ENCODE measurements at places on chromosomes 1 and 21.
A peak's percentile ranks its signal among the peaks of the same experiment; 100 is the strongest.

- DNase-seq, result no peak
Measured at GRCh38 chr1:7534061-7534825, 236.9 kb upstream of the VAMP3 start.

GRCh38 chr21:41750532-41751151, 16.2 kb downstream of the RIPK4 start:
- DNase-seq, result no peak

- no peak for DNase-seq
Measured at GRCh38 chr1:3194760-3195479, 125.9 kb downstream of the PRDM16 start.

DNA sequence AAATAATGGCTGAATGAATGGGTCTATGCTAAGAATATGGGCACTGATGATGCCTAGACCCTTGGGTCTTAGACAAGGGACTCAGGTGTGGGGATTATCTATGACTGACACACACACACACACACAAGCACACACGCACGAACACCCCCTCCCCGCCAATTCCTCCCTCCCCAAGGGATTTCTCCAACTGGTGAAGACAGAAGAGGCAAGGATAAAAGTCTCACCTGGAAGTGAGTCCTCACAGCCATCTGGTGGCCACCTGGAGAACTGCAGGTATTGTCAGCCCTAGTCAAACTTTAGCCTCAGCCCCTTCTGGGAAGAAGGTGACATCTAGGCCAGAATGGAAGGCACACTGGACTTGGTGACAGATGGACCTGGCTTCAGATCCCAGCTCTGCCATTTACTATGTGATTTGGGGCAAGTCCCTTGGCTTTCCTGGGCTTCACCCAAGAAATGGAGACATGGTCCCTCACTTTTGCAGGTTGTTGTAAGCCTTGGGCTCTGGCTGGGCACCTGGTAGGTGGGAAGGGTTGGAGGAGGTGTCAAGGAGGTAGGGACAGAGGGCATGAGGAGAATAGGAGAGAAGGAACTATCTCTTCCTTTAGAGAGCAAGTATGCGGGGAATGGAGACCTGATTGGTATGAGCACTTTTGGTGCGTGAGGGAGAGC, 4.0 kb upstream of the GPR3 start:
- peak; percentile 30 for DNase-seq

GRCh38 chr1:121471523-121471922, 286.7 kb downstream of the SRGAP2C start:
- DNase-seq, result no peak

- DNase-seq, result no peak
Measured at GRCh38 chr1:12171206-12172041, 4.6 kb downstream of the TNFRSF1B start.

- no peak for DNase-seq
Measured at GRCh38 chr1:47821760-47822159, 175.4 kb downstream of the TRABD2B start.

DNA sequence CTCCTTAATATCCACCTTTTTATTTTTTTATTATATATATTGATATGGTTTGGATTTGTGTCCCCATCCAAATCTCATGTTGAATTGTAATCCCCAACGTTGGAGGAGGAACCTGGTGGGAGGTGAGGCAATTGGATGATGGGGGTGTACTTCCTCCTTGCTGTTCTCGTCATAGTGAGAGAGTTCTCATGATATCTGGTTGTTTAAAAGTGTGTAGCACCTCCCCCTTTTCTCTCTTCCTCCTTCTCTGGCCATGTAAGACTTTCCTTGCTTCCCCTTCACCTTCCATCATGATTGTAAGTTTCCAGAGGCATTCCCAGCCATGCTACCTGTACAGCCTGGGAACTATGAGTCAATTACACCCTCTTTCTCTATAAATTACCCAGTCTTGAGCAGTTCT, 22.7 kb upstream of the CCSAP start:
- DNase-seq, result no peak

GRCh38 chr1:201488830-201489589, 17.9 kb downstream of the CSRP1 start:
- no peak for DNase-seq

DNA sequence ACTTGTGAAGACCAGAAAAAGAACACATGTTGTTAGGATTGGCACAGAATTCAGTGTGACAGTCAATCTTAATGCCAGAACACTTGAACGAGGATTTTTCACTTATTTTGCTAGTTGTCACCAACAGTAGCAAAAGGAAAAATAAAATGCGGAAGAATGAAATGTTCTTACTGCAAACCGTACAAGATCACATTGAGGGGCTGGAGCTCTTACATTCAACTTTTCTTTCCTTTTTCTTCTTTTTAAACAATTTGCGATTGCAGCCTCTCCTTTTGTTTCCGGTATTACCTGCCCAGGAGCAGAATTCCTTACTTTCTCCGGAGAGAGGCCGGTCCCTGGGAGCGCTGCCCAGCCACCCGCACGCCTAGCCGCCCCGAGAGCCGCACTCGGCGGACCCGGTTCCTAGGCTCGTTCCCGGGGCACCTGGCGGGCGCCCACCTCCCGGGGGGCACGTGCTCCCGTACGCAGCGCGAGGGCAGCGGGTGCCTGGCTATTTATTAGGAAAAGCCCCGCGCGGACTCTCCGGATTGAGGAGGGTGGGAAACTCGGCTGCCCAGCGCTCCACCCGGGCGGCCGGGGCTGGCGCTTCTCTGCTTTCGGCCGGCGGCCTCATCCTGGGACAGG, 1.2 kb upstream of the CAMTA1 start:
- no peak for DNase-seq

GRCh38 chr1:38046884-38047602, 450 bp upstream of the POU3F1 start:
- DNase-seq, result no peak

DNA sequence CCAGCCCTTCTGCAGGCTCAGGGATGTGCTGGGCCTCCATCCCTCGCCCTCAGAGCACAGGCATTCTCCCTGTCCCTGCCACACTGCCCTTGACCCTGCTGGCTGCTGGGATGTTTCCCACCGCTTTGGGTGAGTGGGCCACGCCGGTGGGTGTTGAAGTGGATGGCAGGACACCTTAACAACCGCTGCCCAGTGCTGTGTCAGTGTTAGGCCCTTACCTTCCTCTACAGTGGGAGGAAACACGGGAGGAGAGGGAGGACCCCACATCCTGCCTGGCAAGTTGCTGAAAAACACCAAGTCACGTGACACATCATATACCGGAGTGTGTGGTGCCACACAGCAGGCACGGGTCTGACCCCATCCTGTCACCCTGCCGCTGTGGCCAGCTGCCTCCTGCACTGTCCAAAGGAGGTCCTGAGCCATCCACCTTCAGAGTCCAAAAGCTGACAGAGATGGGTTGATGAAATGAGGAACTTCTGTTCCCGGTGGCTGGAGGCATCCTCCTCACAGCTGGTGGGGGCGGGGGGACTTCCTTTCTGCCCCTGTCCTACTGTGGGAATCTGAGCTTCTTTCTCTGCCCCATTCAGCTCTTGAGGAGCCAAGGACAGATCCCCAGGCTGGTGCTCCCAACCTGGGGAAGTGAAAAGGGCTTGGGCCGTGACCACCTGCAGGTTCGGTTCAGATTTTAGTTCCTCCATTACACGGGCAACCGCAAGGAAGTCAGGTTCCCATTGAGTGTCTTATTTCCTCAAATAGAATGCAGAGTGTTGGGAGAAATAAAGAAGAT, 3.2 kb upstream of the THEMIS2 start:
- peak; percentile 67 for DNase-seq

- DNase-seq, result no peak
Measured at GRCh38 chr1:156677616-156678596, 699 bp upstream of the NES start.

GRCh38 chr1:42142894-42143675, 10.1 kb upstream of the GUCA2B start:
- no peak for DNase-seq

DNA sequence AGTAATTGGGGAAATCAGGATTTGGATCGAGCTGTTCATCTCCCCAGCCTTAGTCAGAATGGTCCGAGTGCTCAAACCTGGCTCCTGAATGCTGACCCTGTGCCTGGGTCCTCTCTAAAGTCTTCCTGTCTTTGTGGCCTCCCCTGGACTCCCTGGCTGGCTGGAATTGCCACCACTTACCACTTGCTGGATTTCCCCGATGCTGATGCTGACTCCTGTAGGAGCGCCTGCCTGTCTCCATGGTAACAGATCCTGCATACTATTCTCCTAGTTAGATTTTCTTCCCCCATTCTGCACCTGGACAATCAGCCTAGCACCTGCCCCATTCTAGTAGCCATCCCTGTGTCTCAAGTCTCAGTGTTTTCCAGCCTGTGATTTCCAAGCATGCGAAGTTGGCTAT, 382.2 kb upstream of the ESRRG start:
- DNase-seq, result no peak

DNA sequence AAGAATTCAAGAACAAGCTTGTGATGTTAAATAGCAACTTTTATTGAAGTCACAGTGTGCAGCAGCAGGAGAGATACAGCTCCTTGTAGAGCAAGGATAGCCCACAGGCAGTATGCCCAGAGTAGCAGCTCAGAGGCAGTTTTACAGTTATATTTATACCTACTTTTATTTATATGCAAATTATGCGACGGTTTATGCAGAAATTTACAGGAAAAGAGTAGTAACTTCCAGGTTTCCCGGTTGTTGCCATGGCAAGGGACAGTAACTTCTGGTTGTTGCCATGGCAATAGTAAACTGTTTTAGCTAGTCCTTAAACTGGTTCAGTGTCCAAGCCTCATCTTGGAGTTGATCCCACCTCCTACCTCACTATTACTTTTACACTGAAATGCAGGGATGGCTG, 344.6 kb upstream of the LYPLAL1 start:
- DNase-seq, result no peak

GRCh38 chr1:233904633-233905415, at the start of gene SLC35F3:
TSS of gene SLC35F3 (plus strand) at chr1:233904676.
- DNase-seq, result no peak

- no peak for DNase-seq
Measured at GRCh38 chr1:17370618-17371017, 1.4 kb upstream of the PADI6 start.

- no peak for DNase-seq
Measured at GRCh38 chr1:91682882-91683597, 182.4 kb downstream of the CDC7 start.

DNA sequence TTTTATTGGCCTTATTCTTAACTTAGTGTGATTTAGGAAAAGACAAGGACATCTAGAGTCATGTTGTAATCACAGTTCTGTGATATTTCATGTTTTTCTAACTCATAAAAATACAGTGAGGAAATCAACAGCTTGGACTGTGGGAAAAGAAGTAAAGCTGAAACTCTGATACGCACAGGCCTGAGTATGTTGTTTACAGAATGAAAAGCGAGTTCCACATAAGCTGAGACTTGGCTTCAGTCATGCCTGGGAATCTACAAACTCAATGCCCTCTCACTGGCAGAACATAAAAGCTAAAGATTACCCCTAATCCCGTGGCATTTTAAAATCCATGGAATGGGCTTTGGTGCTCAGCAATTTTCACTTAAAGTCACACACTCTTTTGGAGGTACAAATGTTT, 23.6 kb upstream of the ATP5PO start:
- no peak for DNase-seq

- DNase-seq, result no peak
Measured at GRCh38 chr1:238409932-238410331, 519.2 kb upstream of the ZP4 start.

DNA sequence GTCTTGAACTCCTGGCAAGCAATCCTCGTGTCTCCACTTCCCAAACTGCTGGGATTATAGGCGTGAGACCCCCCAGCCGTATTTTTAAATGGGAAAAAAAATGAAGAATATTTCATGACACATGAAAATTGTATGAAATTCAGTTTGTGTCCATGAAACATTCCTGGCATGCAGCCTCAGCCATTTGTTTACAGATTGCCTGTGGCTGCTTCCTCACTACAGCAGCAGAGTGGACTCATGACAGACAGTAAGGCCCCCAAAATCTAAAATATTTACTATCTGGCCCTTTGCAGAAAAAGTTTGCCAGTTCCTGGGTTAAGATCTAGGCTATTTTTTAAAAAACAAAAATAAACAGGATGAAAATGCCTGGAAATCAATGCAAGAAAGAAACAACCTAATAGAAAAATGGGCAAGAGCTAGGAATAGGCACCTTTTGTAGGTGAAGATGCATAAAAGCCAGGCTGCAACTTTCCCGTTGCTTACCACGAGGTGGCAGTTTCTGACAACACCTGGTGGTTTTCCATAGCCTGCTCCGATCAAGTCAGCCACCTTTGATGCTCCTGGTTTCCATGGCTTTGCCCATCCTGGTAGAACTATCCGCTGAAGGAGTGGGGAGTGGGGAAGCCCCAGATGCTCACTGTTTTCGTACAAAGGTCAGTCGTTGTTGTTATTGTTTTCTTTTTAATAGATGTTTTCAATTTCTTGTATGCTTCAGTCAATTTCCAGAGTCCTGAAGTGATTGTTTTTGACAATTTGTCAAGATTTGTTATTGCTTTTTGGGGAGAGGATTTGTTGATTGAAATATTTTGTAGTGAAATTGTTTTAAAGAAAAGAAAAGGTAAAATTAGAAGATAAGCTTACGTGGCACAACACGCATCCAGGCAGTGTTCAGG, 24.3 kb downstream of the UBE2Q1 start:
- DNase-seq, result no peak

- DNase-seq, result no peak
Measured at GRCh38 chr1:150127868-150128267, 21.8 kb upstream of the PLEKHO1 start.

DNA sequence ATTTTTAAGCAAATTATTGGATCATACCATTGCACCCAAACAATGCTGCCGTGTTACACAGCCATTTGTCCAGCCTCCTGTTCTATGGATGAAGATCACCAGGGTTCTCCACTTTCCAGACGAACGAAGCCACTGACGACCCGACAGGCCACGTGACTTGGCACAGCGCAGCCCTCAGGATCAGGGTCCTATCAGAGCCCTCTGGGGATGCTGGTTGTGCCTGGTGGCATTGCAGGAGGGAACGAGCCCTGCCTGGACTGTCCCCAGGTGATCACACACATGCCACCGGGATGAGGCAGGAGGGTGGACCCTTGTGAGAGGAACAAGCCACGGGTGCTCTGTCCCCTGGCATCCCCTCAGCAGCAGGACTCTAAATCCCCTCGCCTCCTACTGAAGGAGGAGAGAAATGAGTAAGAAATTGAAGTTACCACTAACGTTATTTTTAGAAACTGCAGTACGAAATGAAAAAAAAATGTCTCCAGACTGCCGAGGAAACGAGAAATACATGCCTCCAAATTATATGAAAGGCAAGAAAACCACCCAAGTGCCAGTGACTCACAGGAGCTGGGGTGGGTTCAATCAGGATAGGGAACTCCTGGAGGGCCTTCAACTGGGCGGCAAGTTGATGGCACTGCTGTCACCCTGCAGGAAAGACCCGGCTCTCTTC, 58.7 kb upstream of the PDE9A start:
- no peak for DNase-seq

DNA sequence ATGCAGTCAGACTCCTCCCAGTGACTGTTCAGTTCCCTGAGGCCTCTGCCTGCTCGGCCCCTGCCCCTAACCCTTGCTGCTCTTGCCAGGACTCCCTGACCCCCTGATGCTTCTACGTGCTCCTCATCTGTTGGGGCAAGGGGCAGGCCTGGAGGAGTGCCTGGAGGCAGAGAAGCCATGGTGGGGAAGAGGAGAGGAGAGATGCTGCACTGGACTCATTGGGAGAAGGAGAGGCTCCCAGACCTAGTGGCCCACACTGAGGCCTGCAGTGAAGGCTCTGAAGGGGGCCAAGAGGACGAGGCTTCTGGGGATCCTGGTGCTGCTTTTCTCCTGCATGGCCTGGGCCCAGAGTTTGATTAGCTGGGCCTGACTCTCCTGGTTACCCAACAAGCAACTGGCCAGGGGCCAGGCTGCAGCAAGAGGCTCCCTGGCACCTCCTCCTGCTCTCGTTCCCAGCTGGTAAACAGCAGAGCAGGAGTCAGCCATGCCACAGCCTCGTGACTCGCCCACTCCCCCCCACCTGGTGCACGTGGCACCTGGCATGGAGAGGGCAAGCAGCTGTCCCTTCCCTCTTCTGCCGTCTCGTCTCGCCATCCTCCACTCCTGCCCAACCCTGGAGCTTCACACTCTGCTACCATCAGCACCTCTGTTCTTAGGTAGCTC, 847 bp upstream of the RORC start:
- DNase-seq, result no peak

All from NK-92 treated with Interleukin-12 subunit alpha and Interleukin-12 subunit beta, amount 100 ng/mL, for 24 hours (cell line).